ENCODE measurements at places on chromosomes 7 and 10.
A peak's percentile ranks its signal among the peaks of the same experiment; 100 is the strongest.

GRCh38 chr7:20539201-20539600 is 76.3 kb upstream of the ABCB5 start:
- DNase-seq, result peak; percentile 13

DNA sequence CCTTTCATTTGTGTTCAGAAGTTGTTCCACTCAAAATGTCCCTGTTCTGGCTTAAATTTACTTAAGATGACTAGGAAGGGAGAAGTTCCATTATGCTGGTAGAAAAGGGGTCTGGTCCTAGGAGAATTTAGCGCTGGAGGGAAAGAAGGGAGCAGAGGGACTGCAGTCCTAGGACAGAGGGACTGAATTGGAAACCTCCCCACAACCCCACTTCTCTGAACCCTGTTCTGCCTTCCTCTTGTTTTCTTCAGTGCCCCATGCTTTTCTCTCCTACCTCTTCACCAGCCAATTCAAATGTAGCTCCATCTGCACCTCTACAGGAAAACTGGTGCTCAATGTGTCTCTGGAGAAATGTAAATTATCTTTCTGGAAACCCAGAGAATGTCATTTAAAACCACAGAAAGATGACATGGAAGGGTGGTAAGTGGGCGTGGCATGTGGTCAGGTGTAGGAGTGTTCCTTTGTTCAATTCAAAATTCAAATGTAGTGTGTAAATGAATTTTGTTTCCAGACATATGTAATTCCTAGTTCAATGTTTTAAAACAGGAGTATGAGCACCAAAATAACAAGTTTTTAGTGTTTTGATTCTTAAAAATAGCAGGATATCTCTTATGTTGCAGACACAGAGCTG is 24.0 kb upstream of the RHOBTB1 start:
- DNase-seq, result no peak

GRCh38 chr7:122746948-122747347 is 44.2 kb upstream of the RNF148 start:
- DNase-seq, result no peak

DNA sequence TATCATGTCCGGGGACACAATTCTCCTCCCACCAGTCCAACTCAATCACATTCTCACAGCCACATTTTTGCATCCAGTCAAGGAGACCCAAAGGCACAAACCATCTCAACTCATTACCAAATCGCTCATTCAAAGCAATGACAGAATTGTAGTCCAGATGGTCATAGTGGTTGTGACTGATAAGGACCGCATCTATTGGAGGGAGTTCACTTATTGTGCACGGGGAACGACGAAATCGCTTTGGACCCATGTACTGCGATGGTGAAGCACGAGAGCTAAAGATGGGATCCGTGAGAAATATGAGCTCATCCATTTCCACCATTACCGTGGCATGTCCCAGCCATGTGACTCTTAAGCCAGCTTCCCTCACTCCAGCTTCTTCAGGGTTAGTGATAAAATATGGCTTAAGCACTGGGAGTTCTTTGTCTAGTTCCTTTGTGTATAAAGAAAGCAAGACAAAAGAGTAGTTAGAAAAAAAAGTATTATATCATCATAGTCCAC is 29.1 kb downstream of the NAPEPLD start:
- DNase-seq, result no peak

DNA sequence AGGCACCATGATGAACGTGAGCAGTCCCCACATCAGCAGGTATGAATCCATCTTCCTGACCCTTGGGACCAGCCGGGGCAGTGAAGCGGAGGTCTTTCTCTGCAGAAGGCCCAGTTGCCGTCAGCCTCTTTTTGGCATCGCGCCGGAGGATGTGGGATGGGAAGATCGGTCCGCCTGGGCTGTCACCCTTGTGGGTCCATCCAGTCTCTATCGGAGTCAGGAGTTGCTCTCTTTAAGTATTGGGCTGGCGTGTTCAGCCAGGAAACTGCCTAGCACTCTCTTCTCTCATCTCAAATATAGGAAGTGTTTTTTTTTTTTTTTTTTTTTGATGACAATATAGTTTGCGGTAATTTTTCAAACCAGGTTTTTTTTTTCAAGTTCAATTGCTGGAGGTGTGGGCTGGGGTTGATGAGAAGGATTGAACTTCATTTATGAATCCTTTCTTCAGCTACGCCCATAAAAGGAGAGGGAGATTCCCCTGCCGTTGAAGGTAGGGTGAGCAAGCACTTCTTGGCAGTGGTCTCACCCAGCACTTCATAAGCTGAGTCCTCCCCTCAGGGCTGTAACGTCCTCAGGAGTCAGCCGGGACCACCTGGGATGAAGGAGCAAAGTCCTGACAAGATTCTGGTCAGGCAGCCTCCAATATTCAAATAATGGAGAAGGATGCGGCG is at the start of gene IL2RA:
Gene IL2RA, minus strand, starts transcription at position 267 of the 671 bp plus-strand sequence. Its CDS starts 216 bp downstream, at position 51.
- peak; percentile 30 for DNase-seq

DNA sequence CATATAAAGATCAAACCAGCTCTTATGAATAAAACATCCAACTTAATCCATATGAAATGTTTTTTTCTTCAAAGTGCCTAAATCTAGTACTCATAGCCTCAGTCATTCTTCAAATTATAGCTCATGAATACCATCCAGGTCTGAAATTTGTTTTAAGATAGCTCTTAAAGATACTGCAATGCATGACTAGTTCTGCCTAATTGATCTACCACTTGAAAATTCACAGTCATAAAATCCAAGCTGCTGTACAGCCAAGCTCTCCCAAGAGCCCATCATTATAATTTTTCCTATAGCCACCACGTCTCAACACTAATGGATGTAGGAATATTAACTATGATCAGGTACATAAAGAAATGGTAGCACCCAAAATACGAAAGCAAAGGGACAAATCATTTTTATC is 87.9 kb upstream of the RNF148 start:
- no peak for DNase-seq

- no peak for DNase-seq
Measured at GRCh38 chr7:51220226-51220625, 96.4 kb downstream of the COBL start.

DNA sequence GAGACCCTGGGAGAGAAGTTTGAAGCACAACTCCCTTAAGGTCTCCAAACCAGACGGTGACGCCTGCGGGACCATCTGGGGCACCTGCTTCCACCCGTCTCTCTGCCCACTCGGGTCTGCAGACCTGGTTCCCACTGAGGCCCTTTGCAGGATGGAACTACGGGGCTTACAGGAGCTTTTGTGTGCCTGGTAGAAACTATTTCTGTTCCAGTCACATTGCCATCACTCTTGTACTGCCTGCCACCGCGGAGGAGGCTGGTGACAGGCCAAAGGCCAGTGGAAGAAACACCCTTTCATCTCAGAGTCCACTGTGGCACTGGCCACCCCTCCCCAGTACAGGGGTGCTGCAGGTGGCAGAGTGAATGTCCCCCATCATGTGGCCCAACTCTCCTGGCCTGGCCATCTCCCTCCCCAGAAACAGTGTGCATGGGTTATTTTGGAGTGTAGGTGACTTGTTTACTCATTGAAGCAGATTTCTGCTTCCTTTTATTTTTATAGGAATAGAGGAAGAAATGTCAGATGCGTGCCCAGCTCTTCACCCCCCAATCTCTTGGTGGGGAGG is 10.8 kb downstream of the SERPINE1 start:
- peak; percentile 46 for DNase-seq

DNA sequence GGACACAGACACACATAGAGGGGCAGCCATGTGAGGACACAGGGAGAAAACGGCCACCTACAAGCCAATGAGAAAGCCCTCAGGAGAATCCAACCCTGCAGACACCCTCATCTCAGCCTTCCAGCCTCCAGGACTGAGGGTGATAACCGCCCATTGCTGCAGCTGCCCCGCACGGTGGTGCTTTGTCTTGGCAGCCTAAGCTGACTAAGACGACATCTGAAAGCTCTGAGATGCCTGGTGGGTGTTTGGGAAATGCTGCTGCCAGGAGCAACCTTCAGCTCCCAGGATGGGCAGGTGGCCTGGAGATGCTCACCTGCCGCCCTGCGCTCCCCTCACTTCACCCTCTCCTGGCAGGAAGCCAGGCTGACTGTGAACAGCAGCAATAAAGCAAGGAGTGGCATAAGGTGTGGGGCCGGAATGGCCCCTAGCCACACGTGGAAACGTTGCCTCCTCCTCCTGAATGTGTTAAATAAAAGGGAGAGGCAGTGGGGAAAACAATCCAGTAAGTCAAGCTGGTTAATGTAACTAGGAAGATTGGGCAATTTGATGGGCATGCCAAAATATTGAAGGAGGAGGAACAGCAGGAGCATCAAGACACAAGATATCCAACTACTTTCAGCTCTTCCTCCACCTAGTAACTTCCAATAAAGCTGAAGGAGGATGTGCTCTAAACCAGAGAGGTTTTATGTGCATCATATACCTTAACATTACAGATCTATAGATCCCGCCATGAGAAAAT is 121.5 kb downstream of the TNS3 start:
- no peak for DNase-seq

GRCh38 chr7:74439541-74439940 is 14.2 kb upstream of the GTF2IRD1 start:
- no peak for DNase-seq

DNA sequence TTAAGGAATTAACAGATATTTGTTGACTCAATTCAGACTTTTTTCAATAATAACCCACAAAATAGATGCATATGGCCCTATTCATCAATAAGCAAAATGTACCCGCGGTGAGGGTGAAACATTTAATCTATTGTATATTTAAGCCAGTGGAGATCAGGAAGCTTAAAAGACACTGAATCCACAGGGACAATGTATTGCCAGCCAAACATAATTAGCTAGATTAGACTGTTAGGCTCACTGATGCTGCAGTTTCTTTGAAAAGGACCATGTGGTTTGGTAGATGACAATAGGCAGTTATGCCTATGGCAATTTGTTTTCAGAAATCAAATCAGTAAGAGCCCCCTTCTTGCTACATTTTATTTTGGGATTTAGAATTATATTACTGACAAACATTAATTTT is 87.3 kb upstream of the PLXDC2 start:
- no peak for DNase-seq

DNA sequence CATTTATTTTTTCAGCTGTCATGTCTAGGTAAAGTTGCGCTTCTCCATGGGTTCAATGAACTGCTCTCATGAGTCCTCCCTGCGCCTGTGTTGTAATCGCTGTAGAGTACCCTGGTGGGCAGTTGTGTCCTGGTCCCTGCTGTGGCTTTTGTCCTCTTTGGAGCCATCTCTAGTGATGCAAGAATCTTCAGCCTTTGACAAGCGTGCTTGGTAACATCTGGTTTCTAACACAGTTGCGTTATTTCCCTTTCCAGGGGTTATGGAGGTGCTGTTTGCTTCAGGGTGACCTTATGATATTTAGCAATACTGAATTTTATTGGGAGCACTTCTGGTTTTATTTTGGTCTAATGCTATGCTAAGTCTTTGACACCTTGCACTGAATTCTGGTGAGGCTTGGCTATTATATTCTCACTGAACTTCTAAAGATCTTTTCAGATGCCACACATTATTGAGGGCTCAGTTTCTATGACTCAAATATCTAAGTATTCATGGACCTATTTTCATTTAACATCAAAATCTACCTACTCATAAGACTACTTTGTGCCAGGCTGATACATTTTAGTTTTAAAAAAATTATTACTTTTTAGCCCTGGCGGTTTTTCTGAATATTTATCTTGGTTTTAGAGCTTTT is 88.6 kb downstream of the FANK1 start:
- peak; percentile 31 for DNase-seq

- no peak for DNase-seq
Measured at GRCh38 chr7:55527307-55527706, 45.0 kb downstream of the VOPP1 start.

DNA sequence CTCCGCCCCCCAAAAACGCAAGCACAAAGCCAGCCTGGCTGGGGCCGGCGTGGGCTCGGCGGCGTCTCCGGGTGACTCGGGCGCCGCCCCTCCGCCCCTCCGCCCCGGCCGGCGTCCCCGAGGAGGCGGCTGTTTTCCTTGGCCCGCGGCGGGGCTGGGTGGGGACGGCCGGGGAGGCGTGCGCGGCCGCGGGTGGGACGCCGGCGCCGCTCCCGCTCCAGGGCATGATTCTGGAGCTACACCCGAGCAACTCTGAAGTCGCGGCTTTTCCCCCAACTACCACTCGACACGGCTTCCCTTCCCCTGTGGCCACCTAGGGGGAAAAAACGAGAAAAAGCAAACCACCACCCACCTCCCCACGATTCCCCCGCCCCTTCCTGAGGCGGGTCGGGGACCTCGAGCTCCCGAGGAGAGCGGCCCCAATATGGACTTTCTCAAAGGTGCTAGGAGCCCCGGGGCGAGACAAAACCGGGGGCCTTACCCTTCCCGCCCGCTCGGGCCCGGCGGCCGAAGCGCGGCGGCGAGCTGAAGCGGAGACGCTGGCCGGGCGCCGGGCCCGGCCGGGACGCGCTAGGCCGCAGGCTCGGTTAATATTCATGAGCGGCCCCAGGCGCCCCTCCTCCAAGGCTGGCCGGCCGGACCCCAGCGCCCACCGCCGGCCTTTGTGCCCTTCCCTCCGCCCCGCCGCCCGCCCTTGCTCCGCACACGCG is 856 bp downstream of the ARHGAP21 start:
- peak; percentile 38 for DNase-seq

- DNase-seq, result no peak
Measured at GRCh38 chr10:133165556-133166503, 5.8 kb downstream of the KNDC1 start.

DNA sequence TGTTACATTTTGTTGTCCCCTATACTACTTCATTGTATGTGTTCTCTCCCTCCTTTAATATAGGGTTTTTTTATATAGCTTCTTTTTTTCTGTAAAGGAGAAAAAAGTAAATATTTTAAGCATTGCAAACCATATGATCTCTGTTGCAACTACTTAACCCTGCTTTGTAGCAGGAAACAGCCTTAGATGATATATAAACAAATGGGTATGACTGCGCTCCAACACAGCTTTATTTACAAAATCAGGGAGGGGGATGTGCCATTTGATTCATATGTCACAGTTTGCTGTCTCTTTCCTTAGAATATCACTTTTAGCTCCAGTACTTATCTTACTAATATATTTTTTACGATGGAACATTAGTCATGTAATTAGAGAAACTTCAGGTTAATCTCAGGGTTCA is 155.2 kb upstream of the GNAI1 start:
- DNase-seq, result no peak

DNA sequence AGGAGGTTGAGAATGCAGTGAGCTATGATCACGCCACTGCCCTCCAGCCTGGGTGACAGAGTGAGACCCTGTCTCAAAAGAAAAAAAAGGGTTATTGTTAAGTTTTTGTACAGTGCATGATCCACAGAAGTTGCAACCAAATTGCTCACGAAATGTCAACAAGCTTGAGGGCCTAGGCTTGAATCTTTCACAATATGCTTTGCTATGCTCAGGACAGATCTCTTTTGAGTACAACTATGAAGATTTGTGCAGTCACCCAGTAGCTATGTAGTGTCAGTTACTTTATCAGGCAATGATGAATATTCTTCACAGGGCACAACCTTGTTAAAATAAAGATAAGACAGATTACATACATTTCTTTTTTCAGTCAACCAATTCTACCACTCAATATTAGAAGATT is 109.2 kb downstream of the PRTFDC1 start:
- DNase-seq, result no peak

GRCh38 chr10:114908896-114909295 is 29.1 kb upstream of the TRUB1 start:
- no peak for DNase-seq
